ENCODE measurements at places on chromosomes 6 and 20.

- DNase-seq = no peak
Measured at GRCh38 chr6:147441751-147442150, 66.7 kb upstream of the SAMD5 start.

DNA sequence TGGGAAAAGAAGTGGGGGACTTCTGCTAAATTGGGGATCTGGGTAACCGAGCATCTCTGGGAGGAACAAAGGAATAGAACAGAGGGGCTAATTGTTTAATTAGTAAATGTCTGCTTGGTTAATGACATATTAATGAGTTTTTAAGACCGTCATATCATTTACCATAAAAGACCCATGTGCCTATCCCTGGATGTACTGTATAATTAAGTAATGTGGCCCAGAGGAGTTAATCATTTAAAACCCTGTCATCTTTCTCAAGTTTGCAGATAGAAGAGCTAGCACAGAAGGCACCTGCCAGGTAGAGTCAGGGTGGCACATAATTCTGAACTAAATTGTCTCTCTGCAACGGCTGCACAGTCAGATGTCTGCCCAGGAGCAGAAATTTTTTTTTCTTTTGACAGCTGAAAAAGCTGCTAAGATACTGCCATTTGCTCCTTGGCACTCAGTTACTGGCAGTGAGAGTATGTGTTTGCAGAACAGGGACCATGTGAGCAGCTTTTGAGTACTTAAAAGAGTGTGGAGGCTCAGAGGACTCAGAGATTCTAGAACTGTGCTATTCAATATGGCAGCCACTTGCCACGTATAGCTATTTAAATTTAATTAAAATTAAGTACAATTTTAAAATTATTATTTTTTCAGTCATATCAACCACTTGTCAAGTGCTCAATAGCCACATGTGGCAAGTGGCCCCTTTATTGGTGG lies 202.7 kb upstream of the SLC35B3 start:
- DNase-seq = no peak

- DNase-seq = no peak
Measured at GRCh38 chr6:164109770-164110140, 695.2 kb downstream of the QKI start.

DNA sequence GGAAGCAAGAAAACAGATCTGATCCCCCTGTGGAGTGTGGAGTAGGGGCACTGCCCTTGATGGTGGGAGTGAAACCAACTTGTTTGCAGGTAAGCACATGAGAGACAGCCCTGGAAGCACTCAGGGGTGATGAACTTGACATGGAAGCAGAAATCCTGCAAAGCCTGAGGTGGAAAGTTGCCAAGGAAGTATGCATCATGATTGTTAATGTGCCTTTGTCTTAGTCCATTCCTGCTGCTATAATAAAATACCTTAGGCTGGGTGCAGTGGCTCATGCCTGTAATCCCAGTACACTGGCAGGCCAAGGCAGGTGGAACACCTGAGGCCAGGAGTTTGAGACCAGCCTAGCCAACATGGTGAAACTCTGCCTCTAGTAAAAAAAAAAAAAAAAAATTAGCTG lies 40.2 kb upstream of the IFNGR1 start:
- DNase-seq = no peak

DNA sequence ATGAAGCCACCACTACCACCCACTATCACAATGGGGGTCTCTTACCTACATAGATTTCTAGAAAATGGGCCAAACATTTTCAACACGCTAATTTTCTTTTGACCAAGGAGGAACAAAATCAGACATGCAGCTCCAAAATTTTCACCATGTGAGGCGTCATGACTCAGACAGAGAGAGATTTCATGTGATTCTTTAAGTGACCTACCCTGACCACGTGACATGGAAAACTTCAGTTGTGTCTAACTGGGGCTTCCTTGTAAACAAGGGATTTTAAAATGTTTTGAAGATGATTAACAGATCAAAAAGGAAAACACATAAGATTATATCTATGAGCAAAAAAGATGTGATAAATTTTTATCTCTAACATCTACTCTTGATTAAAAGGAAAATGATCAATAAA lies 199.2 kb downstream of the TBXT start:
- DNase-seq = no peak

DNA sequence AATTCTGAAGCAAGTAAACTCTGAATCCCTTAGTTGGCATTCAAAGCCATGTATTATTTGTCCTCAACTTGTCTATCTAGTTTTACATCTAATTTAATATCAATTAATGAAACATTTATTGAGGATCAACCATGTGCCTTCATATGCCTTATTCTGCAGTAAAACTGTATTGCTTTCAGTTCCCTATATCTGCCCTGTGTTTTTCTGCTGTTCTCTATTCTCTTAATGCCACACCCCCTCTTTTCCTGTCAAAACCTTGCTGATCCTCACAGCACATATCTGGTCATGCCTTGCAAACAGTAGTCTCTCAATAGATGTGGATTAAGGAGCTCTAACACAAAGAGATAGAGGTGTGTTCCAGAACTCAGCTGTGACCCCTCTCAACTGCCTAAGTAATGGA lies 2.0 kb downstream of the FIG4 start:
- DNase-seq = no peak

GRCh38 chr6:43990275-43990626 lies 137.0 kb downstream of the MRPL14 start:
- no peak for DNase-seq
